Non-pigmented ciliary epithelial cell (primary cell): ENCODE measurements at places on chromosomes 13 and 19.

GRCh38 chr13:110307767-110308655 is 927 bp downstream of the COL4A2 start:
- DNase-seq = no peak

GRCh38 chr13:95698047-95698749 is 21.3 kb downstream of the DNAJC3 start:
- no peak for DNase-seq

- DNase-seq = no peak
Measured at GRCh38 chr19:18851673-18852325, 20.0 kb downstream of the UPF1 start.

DNA sequence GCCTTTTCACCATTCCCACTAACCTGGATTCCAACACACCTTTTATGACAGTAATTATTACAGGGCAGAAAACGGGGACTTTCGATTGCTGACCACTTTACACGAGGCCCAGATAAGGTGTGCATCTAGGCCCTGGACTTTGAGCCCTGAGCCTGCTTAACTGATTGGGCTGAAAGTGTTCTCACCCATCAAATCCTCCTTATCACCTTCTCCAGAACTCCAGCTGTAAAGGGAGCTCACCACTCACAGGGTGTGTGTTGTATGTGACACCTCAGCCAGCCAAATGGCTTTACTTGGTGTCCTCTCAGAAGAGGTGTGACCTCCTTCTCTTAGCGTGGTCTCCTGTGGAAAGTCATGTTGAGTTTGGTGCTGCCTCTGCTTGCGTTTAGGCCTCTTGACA is 36.5 kb downstream of the SIPA1L3 start:
- DNase-seq = no peak

- no peak for DNase-seq
Measured at GRCh38 chr13:74555276-74555625, 421.0 kb upstream of the KLF12 start.
